ENCODE measurements at places on chromosomes 1 and 21.

DNA sequence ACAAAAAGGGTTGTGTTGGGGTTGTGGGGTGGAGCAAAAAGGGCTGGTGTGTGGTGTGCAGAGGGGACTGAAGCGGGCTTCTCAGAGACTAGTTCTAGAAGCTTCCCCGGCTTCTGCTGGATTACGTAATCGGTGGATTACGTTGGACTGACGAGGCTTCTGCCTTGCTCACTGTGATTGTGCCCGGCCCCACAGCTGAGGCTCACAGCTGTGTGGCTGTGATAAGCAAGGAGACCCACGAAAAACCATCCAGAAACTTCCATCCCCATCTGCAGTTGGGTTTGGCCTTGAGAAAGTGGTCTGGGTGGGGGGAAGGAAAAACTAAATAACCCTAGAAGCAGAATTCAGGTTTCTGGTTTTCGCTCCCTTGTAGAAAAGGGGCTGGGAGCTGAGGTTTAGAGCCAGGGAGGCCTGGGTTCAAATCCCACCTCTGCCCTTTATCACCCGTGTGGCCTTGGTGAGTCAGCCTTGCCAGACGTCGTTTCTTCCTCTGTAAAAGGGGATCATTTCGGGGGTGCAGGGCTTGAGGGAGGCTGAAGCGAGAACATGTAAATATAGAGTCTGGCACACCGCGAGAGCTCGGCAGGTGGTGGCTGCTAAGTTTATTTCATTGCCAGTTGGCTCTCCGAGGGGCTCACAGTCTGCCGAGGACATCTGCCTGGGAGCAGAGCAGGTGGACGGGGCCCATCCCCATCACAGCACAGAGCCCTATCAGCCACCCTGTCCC, 30.4 kb upstream of the DISP3 start:
- no peak for DNase-seq

DNA sequence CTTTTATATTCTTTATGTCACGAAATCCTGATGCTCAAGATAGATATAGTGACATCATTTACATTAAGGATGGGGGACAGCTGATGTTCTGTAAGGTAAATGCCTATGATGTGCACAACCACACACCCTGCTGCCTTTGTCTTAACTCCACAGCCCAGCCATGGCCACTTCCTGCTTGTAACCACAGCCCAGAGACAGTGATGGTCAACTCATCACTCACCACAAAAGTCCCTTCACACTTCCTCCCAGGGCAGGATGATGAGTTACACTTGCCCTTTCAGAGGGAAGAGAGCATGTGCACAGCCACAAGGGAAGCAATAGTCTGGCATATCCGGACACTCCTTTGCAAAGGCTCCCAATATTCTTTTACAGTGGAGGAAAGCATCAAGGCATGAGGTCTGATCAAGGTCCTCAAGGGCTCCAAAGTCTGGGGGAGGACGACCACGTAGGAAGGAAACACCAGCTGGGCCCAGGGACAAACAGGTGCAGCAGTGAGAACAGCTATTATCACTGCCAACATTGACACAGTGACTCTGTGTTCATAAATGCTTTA, 53.8 kb downstream of the PLPP3 start:
- DNase-seq, result peak; percentile 57

DNA sequence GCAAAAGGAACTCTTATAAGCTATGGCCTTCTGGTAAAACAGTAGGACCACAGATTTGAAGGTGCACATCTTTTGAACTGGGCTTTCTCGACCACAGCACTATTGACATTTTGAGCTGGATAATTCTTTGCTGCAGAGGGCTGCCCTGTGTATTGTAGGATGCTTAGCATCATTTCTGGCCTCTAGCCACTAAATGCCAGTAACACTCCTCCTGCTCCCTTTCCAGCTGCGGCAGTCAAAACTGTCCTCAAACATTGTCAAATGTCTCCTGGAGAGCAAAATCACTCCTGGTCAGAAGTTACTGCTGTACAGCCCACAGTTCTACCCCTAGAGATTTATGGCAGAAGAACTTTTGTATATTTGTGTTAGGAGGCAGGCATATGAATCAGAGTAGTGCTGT, 836.7 kb downstream of the PLA2G4A start:
- DNase-seq, result no peak

DNA sequence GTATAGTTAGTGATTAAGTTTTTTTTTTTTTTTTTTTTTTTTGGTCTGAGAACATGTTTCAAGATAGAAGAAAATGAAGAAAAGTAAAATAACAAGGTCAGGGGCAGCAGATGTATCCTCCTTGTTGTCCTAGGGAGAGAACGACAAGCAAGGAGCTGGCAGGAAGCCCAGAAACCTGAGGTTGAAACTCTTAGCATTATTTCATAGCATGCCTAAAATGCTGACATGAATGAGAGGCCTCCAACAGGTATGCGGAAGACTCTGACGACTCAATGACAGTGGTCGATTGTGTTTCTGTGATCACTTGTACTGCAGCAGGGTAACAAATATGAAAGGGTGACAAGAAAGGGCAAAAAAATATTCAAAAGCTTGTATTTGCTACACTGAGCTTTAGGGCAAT, 415.9 kb downstream of the PLA2G4A start:
- no peak for DNase-seq

GRCh38 chr1:53736290-53736689, 2.7 kb downstream of the GLIS1 start:
- DNase-seq, result no peak

DNA sequence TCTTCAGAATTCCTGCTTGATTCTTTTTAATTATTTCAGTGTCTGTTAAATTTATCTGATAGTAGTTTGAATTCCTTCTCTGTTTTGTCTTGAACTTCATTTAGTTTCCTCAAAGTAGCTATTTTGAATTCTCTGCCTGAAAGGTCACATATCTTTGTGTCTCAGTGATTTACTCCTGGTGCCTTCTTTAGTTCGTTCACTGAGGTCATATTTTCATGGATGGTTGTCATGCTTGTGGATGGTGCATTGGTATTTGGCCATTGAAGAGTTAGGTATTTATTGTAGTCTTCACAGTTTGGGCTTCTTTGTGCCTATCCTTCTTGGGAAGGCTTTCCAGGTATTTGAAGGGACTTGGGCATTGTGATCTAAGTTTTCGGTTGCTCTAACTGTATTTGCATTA, 267.9 kb downstream of the HHAT start:
- DNase-seq, result no peak

- DNase-seq, result no peak
These were observed 1046.2 kb downstream of the KCNT2 start for GRCh38 chr1:195562074-195562473.
